CD4-positive, alpha-beta T cell treated with Interleukin-21 for 1 hour (primary cell): ENCODE measurements at places on chromosomes 4 and X.

GRCh38 chr4:40630335-40631021 lies 814 bp upstream of the RBM47 start:
- peak; percentile 11 for DNase-seq

GRCh38 chrX:111731351-111731750 lies 50.4 kb downstream of the ALG13 start:
- DNase-seq = no peak

GRCh38 chr4:152010710-152011079 lies 249.9 kb upstream of the GATB start:
- peak; percentile 35 for DNase-seq

DNA sequence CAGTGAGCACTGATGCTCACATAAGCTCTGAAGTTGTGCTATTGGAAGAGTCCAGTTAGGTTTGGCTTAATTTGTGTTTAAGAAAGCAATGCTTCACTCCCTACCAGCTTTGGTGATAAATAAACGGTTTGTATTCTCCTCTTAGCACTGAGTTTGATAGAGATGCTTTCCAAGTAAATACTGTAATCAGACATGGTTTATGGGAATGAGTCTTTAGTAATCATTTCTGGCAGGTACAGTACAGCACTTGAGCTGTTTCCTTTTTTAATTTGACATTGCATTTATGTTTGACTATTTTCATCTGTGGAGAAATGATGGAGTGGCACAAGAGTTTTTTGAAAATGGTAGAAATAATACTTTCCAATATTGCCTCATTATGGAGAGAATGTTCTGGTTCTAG lies 455.3 kb downstream of the ACTRT1 start:
- no peak for DNase-seq

DNA sequence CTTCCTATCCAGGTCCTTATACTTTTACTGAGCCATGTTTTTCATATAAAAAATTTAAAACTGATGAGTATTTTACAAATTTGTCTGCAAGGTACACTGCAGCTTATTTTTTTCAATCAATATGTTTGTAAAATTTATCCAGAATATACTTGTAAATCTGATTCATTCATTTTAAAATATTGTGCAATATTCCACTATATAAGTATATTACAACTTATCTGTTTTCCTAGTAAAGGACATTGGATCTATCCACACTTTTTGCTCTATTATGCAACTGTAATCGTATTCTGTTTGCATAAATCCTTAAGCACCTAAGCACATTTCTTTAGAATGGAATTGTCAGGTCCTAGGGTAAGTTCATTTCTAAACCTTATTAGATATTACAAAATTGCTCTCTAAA lies 49.5 kb downstream of the TBC1D9 start:
- no peak for DNase-seq

GRCh38 chrX:136829413-136829812 lies 48.7 kb upstream of the ARHGEF6 start:
- DNase-seq = no peak

- DNase-seq = peak; percentile 37
These were observed 18.6 kb downstream of the ZCCHC4 start for GRCh38 chr4:25330905-25331808.

- no peak for DNase-seq
These were observed 1511.4 kb downstream of the ADGRL3 start for GRCh38 chr4:62711575-62711974.

DNA sequence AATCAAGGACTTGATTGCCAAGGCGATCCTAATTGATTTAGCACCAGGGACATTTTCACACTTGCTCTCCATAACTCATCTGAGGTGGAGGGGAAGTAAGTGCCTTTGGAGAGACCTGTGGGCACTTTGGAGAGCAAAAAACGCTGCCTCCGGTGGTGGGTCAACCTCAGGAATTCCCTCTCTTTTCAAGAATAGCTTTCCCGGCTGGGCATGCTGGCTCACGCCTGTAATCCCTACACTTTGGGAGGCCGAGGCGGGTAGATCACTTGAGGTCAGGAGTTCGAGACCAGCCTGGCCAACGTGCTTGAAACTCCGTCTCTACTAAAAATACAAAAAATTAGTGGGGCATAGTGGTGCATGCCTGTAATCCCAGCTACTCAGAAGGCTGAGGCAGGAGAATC lies 49.2 kb downstream of the PRPS1 start:
- no peak for DNase-seq

- no peak for DNase-seq
These were observed 56.4 kb upstream of the PLAC1 start for GRCh38 chrX:134714633-134715110.

DNA sequence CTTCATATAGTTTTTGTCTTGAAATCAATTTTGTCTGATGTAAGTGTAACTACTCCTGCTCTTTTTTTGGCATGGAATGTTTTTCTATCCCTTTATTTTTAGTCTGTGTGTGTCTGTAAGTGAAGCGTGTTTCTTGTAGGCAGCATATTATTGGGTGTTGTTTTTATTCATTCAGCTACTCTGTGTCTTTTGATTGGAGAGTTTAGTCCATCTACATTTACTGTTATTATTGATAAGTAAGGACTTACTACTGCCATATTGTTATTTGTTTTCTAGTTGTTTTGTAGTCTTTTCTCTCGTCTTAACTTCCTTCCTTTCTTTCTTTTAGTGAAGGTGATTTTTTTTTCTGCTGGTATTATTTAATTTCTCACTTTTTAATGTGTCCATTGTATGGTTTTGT lies 30.5 kb upstream of the TMLHE start:
- no peak for DNase-seq

- DNase-seq = no peak
These were observed 25.8 kb upstream of the ARHGAP24 start for GRCh38 chr4:85448906-85449890.

DNA sequence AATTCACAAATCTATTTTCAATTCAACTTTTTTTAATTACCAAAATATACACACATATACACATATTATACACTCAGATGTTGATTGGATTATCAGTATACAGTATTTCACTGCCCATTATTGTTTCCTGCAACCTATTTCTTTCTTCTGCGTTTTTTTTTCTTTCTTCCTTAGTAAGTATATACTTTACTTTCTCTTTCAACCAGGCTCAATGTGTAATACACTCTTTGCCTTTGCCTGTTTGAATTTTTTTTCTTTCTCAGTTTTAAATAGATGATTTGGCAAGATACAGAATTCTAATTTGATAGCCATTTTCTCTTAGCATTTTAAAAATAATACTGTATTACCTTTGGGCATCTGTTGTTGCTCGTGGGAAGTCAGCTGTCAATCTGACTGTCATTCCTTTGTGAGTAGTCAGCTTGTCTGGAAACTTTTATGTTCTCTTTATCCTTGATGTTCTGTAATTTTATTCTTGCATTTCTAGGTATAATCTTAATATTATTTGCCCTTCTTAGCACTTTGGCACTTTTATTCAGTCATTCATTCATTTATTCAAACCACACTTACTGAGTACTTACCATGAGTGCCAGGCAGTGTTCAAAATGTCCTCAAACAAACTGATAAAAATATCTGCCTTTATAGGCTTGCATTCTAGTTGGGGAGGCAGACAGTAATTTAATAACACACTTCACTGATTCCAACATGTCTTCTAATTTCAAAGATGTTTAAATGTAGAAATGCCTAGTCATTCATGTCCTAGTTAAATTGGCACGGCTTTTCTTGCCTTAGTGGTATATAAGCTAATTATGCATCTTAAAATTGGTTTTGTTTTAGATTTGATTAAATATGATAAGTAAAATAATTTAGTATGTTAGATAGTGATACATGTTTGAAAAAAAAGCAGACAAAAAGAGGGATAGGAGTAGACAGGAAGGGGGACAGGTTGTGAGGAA lies 3.7 kb downstream of the USP38 start:
- no peak for DNase-seq

- no peak for DNase-seq
These were observed 300.1 kb downstream of the SPRY1 start for GRCh38 chr4:123696687-123697086.

- DNase-seq = no peak
These were observed 218.5 kb downstream of the APBB2 start for GRCh38 chr4:40995850-40996249.

DNA sequence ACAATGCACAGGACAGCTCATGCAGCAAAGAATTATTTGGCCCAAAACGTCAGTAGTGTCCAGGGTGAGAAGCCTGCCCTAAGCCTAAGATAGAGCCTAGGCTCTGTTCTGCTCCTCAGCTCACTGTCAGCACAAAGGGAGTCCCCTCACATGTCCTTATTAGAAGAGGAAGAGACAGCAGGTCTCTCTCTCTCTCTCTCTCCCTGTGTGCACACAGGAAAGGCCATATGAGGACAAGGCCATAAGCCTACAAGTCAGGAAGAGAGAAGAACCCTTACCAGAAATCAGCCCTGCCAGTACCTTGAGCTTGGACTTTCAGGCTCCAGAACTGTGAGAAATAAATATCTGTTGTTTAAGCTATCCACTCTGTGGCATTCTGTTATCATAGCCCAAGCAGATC lies 20.4 kb downstream of the FAM184B start:
- no peak for DNase-seq

DNA sequence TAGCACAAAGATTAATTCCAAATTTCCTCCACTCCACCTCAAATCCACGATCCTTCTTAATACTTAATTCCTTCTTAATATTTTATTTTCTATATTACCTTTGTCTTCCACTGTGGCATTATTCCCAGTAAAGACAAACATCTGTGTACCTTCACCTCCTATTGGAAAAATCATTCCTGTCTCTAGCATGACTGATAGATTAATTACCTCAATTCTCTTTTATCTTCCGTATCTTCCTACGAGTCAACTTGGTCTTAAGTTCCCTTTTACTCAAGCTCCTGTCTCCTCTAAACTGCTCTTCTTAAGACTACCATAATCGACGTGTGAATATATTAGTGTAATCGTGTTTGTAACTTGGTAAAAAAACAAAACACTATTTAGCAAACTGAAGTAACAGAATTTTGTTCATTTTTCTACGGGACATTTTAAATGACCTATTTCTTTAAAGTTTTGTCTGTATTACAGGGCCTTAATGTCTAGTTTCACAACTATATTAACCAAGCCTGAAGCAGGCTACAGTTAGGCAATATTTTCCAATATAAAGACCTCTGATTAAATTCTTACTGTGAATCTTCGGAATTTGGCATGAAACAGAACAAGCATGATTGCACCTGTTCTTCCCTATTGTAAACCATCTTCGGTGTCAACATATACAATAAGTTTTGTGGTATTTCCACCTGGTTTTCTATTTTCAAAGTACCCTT lies 1.1 kb upstream of the USP38 start:
- DNase-seq = no peak

GRCh38 chr4:32658019-32658418 lies 1937.8 kb downstream of the PCDH7 start:
- DNase-seq = no peak

- DNase-seq = no peak
These were observed 20.0 kb downstream of the PPM1K start for GRCh38 chr4:88264336-88264735.

GRCh38 chr4:13108096-13108495 lies 376.0 kb downstream of the RAB28 start:
- DNase-seq = no peak

- DNase-seq = no peak
These were observed 2.6 kb upstream of the WWC2 start for GRCh38 chr4:183096276-183096965.

- DNase-seq = no peak
These were observed 11.2 kb downstream of the IDS start for GRCh38 chrX:149493567-149494562.

DNA sequence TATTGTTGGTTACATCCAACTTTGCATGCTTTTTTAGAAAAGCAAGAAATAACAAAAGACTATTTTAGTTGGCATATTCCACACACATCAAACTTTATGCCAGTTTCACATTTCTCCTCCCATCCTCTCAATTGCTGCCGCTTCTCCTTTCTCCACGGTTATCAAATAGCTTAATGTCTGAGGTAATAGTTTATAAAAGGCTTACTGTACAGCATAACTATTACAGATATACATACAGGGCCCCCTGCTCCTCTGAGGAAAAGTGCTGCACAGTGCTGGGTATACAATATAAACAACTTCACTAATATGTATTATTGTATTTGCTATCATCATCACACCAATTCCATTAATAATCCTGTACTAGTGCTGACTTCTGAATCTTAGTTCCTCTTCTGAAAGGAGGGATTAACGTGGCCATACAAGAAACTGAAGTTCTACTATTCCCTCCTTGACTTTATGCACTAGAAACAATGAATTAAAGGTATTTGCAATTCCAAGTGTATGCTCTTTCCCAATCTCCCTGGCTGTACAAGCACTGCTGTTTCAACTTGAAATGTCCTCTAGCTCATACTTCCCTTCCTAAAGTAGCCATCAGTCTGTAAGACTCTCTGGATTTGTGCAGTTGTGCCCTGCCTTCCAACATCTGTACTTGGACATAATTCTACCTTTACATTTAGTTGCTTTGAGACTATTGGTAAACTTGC lies 2.5 kb downstream of the CCNI start:
- DNase-seq = no peak

- no peak for DNase-seq
These were observed 91.1 kb upstream of the ANKRD50 start for GRCh38 chr4:124803641-124804040.

DNA sequence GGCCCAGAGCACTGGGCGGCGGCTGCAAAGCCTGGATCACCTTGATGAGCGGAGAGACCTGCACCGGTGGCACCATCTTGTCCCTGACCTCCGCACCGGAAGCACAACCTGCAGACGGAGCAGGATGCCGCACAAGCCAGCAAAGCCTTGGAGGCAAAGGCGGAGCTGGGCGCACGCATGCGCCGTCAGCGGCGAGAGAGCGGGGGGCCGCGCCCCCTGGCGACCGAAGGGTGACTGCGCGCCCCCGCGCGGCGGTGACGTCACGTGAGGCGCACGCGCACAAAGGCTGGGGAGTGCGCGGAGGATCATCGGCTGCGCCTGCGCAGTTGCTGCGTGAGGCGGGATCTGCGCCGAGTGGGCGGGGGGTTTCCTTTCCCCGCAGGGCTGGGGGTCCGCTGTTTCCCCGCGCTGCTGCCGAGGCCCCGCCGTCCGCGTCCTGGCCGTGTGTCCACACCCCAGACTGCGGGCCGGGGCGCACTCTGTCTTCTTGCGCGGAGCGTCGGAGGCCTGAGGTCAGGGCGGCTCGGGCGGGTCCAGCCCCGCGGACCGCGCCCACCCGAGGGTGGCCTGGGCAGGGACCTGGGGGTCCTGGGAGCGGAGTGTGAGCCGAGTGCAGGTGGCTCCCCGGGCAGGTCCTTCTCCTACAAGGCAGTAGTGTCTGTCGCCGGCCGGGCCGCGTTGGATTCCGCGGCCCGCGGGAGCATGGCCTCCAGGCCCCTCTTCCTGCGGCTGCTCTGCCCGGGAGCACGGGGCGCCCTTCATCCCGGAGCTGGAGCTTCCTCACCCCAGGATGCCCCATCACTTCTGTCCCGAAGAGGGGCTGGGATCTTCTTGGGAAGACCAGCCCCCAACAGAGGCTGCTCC lies at the start of the genes ATP5ME and MYL5:
TSS of gene ATP5ME (minus strand) at position 105 of the 864 bp plus-strand sequence. CDS start at position 76, 29 bp downstream.
TSS of gene MYL5 (plus strand) at position 371 of the 864 bp plus-strand sequence. CDS start 3,485 bp downstream, outside the sequence.
- DNase-seq = peak; percentile 97

GRCh38 chr4:147831551-147832171 lies 99.8 kb downstream of the ARHGAP10 start:
- DNase-seq = no peak

- no peak for DNase-seq
These were observed 52.6 kb downstream of the GPR50 start for GRCh38 chrX:151228935-151229334.

GRCh38 chrX:24253469-24253868 lies 60.4 kb downstream of the SUPT20HL2 start:
- DNase-seq = no peak

- DNase-seq = no peak
These were observed 187.1 kb downstream of the SHROOM3 start for GRCh38 chr4:76622126-76622525.

GRCh38 chr4:90904021-90904420 lies 776.8 kb downstream of the CCSER1 start:
- DNase-seq = no peak
